Liver (tissue), 10 donors: ENCODE measurements at places on chromosomes 11 and 22.

- DNase-seq = no peak
Observed at GRCh38 chr11:32318071-32319055, 117.0 kb downstream of the WT1 start.

DNA sequence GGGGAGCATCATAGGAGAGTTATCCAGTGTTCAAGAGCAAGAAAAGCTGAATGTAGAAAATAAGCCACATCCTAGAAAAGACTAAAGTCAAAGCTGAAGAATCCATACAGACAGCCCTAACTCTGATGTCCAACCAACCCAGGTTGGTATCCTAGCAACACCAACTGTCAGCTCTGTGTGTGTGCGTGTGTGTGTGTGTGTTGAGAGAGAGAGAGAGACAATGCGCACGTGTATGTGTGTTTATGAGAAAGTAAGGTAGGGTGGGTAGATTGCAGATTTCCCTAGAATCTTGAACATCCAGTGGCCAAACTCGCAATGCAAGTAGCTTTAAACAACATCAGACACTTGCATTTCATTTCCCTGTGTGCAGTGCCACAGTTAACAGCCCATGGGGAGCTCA, 274.9 kb downstream of the FAM181B start:
- DNase-seq = no peak

DNA sequence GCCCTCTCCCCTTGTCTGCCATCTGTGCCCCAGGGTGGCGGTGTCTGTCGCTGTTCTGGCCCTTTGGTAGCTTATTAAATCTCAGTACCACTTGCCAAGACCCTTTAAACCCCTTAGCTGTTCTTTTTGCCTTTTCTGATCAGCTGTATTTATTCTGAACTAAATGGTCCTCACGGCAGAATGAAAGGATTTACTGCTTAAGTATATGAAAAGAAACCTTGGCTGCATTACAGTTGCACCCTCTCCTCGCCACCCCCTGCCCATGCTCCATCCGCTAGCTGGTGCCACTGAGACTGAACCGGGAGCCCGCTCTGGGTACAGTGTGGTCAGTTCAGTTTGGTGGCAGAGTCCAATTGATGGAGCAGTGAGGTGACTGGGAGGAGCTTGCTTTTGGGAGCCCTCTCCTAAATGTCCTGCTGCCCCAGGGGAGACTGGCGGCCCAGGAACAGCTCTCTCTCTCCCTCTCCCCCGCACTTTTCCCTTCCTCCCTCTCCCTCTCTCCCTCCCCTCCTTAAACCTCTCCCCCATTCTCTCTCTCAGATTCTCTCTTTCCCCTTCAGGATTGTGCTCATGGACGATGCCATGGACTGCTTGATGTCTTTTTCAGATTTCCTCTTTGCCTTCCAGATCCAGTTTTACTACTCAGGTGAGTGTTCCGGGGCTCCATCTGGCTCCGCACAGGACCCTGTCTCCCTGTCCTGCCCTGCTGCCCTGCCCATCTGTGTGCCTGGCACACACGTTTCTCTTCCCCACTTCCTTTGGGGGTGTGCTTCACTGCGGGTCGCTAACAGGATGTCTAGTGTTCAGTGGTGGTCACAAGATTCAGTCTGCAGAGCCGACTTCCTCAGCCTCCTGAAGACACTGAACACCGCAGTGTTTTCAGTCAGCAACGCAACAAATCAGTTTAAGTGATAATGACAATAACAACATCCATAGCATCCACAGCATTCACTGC, 21.8 kb downstream of the ARFGAP2 start:
- DNase-seq = no peak

- DNase-seq = no peak
Observed at GRCh38 chr11:65695459-65696241, 16.4 kb upstream of the KAT5 start.

DNA sequence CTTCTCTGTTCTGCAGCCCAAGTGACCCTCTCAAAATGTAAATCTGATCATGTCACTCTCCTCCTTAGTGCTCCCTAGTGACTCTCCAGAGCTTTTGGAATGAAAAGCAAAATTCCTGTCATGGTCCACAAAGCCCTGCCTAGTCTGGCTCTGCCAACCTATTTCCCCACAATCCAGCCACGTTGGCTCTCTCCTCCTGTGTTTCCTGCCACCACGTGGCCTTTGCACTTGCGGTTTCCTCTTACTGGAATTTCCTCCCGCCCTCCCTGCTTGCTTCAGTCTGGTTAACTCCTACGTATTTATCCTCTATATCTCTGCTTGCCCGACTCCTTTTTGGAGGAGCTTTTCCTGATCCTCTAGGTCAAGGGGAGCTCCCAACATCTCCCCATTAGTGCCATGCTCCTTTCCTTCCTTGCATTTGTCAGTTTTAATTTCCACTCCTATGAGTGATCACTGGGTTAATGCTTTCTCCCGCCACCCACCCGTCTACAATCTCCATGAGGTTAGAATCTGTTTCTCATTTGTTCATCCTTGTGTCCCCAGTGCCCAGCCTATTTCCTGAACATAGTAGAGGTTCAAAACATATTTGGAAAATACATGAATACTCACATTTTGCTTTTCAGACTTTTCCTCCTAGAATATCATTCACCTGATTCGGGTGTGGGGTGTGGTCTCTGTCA, 11.5 kb downstream of the NNMT start:
- no peak for DNase-seq

GRCh38 chr11:81497202-81497804, 1236.4 kb downstream of the FAM181B start:
- no peak for DNase-seq

DNA sequence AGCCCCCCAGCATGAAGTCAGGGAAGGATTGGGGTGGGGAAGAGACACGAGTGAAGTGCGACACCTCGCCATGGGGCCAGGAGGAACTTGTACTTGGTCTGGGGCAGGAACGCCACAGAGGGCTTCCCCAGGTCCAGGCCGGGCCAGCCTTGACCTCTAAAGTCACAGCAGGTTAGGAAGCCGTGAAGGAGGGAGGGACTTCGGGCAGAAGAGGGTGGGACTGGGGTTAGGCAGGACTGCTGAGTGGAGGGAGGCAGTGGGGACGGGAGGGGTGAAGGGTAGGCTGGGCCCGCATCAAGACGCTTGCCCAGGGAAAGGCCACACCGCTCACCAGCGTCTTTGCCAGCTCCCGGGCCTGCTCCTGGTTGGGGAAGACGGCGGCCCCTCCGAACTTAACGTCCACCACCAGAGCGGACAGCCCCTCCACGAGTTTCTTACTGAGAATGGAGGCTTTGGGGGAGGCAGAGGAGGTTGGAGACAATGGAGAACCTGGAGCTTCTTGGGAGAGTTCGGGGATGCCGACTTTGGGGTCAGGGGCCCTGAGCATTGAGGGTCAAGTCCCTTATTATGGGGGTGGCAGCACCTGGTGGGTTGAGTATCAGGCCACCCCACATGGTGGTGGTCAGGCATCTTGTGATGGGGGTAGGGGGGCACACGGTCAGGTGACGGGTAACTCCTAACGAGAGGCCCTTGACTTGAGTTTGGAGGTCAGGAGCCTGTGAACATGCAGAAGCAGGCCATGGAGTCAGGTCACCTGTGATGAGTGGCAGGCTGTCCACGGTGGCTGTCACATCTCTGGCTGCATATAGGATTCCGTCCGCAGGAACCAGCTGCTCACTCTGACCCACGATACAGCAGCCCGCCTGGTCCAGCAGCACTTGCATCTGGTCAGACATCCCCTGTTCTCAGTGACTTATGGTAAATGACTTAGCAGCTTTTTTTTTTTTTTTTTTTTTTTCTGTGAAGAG, 1.7 kb upstream of the SCO2 start:
- DNase-seq = peak; percentile 56

- DNase-seq = no peak
Observed at GRCh38 chr22:39097098-39098020, at the start of gene APOBEC3H. TSS of gene APOBEC3H (plus strand) at chr22:39097244. CDS start at chr22:39100279, 3,035 bp downstream.

GRCh38 chr11:103484545-103484944, 375.3 kb downstream of the DYNC2H1 start:
- no peak for DNase-seq

DNA sequence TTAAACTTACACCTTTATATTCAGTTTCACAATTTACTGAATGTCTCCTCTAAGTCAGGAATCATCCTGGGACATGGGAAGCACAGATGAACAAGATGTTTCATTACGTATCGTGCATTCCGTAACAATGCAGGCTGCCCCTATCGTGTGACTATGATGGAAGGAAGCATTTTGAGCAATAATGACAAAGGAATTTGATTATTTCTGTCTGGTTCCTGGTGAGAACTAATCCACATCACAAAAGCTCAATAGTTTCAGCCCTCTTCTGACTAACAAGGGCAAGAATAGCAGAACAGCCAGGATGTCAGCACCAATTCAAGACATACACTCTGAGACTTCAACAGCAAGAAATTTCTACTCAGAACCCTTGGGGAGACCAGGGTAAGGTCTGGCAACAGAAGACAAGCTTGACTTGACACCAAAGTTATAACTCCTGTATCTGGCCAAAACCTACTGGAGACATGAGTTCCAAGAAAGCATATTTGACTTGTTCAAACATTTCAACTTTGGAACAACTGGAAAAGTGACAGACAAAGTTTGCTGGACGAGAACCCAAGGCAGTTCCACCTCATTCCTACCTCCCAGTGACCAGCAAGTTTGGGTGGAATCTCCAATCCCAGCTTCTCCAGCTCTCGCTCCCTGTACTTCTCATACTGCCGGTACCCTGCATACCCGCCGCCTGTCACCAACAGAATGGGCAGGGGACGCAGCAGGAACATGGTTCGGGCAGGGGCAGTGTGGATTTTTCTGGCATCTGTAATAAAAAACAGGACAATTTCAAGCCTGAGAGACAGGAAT, 14.3 kb downstream of the PISD start:
- DNase-seq = no peak

GRCh38 chr22:34972191-34972897, 93.6 kb upstream of the ISX start:
- DNase-seq = no peak

GRCh38 chr22:29481265-29482000, 1.4 kb downstream of the NEFH start:
- DNase-seq = no peak

DNA sequence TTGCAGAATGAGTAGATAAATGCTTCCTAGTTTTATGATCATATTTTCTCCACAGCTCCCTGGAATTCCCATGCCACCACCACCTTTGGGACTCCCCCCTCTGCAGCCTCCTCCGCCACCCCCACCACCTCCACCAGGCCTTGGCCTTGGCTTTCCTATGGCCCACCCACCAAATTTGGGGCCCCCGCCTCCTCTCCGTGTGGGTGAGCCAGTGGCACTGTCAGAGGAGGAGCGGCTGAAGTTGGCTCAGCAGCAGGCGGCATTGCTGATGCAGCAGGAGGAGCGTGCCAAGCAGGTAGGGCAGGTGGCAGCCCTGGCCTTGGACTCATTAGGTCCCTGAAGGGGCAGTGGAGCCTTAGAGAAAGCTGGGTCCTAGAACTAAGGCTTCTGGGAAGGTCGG, 2.9 kb downstream of the SF3B2 start:
- DNase-seq = no peak

GRCh38 chr11:2780850-2781407, 81.1 kb upstream of the KCNQ1OT1 start:
- peak; percentile 31 for DNase-seq

DNA sequence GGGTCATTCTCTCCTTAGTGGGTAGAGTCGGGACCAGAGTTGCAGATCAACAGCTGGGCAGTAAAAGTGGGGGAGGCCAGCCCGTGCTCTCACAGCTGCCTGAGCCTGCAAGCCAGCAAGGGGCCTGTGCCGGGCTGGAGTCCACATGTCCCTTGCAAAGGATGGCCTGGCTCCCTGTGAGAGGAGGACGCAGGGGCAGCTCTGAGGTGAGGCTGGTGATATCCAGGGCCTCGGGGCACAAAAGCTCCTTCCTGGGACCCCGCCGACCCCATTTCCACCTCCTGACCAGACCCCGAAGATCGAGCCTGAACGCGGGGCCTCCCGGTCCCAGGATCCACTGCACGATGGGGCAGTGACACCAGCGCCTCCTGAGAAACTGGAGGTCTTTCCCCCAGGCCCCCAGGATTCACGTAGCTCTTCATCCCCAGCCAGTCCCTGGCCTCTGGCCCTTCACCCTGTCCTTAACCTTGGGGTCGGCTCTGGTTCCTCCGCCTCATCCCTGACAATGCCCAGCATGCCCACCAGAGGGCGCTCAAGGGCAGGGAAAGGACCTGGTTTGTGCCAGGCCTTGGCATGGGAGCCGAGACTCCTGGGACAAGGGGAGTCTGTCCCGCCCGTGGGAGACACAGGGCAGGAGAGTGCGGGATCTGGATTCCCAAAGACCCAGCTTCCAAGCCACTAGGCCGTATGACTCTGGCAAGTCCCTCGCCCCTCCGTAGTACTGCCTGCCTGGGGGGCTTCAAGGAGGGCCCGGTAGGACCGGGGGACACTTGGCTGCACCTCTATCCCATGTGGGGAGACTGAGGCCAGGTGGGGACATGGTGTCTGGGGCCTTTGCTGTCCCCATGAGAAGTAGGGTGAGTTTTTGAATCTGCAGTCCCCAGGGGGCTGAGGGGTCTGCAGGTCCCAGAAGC, 17.8 kb upstream of the WNT7B start:
- DNase-seq = peak; percentile 88

- no peak for DNase-seq
Observed at GRCh38 chr11:102582140-102582539, 43.0 kb downstream of the MMP20 start.

GRCh38 chr11:120304526-120304925, 20.6 kb upstream of the TLCD5 start:
- DNase-seq = no peak

- DNase-seq = no peak
Observed at GRCh38 chr11:116033931-116034553, 529.8 kb upstream of the CADM1 start.

DNA sequence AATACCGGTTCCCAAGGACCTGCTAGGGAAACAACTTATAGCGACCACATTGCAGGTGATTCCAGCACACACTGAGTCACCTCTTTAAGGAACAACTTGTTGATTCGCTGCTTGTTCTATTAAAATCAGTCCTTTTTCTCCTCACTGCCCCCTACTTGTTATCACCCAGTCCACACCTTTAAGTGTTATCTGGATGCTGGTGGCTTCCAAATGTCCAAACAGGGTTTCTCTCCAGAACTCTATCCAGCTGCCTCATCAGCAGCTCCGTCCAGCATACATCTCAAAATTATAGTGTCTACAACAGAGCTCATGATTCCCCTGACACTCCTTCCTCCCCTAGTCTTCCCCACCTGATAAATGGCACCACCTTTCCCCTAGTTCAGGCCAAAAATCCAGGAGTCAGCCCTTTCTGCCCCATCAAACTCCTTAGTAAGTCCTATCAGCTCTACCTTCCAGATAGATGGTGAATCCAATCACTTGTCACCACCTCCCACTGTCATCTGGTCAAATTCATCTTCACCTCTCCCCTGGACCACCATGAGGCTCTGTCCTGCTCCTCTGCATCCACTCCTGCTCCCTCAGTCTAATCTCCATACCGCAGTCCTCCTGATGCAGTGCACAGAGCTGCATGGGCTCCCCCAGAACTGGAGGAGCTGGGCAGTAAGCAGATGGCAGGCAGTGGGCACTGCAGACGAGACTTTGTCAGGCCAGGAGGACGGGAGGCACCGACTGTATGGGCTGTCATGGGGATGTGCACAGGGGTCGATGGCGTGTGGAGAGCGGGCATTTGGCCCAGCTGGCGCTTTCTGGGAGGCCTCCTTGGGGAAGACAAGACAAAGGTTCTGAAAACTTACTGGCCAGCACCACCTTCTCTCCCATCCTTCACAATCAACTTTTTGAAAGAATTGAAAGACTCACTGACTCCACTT, 19.3 kb downstream of the IL10RA start:
- DNase-seq = no peak
